ENCODE measurements at places on chromosomes 11 and 22.

DNA sequence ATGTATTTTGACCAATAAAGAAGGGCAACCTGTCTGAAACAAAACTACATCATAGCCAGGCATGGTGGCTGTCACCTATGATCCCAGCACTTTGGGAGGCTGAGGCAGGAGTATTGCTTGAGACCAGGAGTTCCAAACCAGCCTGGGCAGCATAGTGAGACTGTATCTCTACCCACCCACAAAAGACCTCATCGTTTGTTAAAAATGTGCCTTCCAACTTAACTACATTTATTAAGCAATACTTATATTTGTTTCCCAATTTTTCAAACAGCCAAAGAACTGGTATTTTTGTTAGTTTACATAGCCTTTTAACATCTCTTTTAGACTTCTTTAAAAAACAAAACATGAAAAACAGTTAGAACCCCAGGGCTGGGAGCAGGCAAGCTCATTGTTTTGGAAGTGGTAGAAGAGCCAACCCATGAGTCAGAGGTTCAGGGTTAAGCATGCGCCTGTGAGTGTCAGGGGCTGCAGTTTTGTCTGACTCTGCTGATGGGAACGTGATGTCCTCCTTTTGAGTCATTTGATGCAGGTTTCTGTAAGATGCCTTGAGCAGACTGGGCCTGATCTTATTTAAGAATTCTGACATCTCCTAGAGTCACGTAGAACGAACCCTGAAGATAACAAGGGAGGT is 53.9 kb upstream of the CRTAM start:
- DNase-seq = no peak

GRCh38 chr11:92796744-92797143 is 172.7 kb upstream of the MTNR1B start:
- DNase-seq = no peak

DNA sequence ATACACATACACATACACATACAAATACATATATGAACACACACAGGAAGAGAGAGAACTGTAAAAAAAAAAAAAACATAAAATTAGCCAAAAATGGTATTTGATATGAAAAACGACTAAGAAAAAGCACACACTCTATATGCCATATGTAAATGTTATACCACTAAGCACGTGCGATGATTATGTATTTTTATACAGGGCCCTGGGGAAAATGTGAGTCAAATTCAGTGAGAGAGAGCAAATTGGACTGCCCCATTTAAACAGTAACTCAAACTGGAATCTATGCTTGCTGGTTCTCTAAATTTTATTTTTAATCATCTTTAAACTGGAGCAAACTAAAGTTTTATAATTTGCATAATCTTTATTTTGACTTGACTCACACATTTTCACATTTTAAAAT is 197.8 kb upstream of the MTNR1B start:
- DNase-seq = no peak

DNA sequence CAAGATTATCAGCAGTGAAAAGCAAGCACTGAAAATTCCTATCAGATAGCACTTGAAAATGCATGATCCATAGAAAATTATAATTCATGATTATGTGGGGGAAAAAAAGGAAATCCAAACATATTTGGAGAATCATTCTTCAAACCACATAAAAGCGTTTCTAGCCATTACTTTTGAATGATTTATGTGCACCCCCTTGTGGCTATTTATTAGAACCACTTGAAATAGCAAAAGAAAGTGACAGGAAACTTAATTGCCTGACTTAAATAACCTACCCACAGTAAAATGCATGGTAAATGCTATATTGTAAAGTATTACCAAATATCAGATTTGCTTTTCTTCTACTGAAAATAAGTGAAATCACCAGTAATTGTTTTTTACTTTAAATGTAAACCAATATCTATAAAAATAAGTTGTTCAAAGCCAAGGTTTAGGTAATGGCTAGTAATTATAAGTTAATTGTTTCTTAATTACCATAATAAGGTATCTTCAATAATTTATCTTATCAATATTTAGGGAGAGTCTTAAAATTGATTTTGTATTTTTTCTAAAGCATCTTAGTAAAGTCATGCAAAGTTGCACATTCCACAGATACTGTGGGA is 168.5 kb downstream of the ARHGAP42 start:
- no peak for DNase-seq

DNA sequence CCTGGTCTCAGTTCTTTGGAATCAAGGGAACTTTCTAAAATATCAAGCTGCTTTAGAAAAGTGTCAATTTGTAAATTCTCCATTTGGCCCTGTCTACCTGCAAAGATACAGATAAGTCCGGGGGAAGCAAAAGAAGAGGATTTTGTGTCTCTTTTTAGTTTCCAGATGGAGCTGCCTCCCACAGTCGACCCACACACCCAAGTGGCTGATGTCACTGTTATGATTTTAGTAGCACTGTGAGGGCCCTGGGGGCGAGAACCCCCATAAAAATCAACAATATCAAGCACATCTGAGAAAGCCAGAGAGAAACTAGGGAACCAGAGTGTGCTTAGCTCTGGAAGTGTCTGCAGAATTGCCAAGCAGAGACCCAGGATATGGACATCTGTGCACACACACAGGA is 212.7 kb downstream of the LARGE1 start:
- no peak for DNase-seq

GRCh38 chr22:18035751-18036150 is 11.4 kb upstream of the MICAL3 start:
- DNase-seq = no peak

DNA sequence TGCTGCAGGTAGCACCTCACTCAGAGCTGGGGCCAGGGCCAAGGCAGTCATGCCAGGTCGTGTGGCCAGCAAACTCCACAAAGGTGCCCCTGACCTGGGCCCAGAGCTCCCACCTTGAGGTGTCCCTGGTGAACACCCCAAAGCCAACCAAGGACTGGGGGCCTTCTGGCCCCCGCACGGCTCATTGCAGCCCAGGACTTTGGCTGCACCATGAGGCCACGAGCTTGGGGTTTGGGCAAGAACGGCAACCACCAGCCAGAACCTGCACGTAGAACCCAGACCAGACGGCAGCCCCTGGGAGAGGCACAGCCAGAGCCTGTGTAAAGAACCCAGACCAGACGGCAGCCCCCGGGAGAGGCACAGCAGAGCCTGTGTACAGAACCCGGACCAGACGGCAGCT is 7.8 kb downstream of the LRRC56 start:
- DNase-seq = no peak

DNA sequence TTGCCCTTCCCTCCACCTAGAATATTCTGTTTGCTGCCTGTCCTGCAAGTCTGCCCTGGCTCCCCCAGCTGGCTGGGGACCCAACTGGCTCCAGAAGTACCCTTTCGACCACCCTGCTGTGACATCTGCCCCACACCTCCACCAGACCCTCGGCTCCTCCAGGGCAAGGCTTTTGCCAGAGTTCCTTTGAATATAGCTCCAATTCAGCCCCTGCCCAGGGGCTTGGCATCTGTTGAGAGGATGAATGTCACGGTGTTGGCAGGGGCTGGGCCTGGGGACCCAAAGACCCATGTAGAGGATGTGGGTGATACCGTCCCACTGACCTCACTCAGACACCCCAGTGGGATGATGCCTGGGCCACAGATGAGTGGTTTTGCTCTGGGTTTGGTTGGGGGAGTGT is 4.0 kb downstream of the NLRP6 start:
- DNase-seq = no peak

DNA sequence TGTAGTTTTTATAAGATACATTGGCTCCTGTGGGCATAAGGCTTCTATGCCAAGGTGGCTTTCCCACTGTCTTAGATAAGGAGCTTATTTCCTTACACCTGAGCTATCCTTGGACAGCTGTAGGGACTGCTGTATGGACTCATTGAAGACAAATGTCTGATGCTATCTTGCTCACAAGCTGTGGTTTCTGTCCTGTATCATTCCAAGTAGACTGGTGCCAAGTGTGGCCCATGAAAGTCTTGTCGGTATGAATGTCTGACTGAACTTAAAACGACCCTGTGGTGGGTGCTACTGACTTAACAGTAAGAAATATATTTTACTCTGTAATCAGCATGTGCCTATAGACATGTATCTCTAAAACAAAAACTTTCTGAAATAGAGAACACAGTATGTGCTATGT is 45.0 kb downstream of the LARGE2 start:
- no peak for DNase-seq

GRCh38 chr11:79182794-79183193 is 258.0 kb downstream of the TENM4 start:
- no peak for DNase-seq

All from DND-41 (cell line).